ENCODE measurements at places on chromosomes 11 and 22.

GRCh38 chr11:80321786-80322185 is 881.0 kb upstream of the TENM4 start:
- DNase-seq: no peak

DNA sequence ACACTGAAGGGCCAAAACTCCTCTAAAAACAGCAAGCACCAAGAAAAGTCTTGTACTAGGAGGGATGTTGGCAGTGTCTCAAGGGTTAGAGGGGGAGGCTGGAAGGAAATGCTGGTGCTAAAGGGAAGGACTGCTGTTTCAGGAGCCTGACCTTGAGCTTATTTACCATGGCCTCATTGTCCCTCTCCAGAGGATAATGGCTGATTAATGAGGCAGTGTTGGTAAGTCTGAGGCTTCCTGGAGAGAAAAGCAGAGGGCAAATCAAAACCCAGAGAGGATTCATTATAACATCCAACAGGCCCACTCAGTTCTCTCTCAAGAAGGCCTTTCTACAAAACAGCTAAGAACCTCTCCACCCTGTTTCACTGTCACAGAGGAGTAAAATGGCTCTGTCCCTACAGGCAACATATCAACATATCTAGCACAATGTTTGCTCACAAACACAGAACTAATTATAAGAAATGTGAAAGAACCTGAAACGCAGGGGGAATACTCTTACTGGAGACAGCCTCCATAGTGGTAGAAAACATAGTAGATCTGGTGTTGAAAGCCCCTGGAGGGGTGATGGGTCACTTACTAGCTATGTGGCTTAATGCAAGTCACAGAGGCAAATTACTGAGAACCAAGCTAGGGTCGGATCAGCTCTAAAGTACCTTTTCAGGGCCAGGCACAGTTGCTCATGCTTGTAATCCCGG is 31.4 kb downstream of the NUMA1 start:
- no peak for DNase-seq

- DNase-seq: no peak
Measured at GRCh38 chr11:68266936-68267880, 4.6 kb downstream of the C11orf24 start.

DNA sequence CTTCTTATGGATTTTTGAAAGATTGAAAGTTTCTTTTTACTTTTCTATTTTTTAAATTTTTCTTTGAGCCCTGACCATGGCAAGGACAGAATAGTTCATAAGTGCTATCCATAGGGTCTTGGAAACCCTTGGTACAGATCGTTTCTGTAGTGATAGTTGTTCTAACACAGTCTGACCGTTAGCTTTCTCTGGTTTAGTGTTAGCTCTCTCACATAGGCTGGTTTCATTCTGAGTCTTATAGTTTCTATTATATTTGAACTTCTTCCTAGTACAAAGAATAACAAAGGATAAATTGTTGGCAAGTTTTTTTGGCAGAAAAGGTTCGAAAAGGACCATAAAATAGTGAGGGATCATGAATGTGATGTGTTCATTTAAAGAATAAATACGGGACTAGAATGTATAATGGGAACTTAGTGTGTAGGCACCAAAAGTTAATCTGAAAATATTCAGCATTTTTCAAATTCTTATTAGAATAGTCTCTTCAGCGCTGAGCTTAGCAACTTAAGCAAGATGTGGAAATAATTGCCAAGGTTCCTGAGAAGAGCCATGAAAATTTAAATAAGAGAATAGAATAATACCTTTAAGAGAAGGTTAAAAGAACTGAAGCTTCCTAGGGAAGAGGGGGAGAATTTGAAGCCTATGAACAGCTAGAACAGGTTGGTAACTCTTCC is 24.1 kb downstream of the FDX1 start:
- no peak for DNase-seq

All from coronary artery (tissue), 2 donors.